Heart left ventricle (tissue), 16 donors: ENCODE measurements at places on chromosomes 1 and 21. TPM values are rescaled to one million over a fixed set of nuclear protein-coding genes. Genes with fewer than 3 reads are reported as not detected.
A peak's percentile ranks its signal among the peaks of the same experiment; 100 is the strongest.

The S100A16 gene
- total RNA-seq, result 44.0 TPM

The CRP gene
- 0.35 TPM for total RNA-seq

The CNTN2 gene
- total RNA-seq, result 0.27 TPM

The KCNE2 gene
- total RNA-seq, result not detected

The MXRA8 gene
- 20.0 TPM for total RNA-seq

The SERPINC1 gene
- total RNA-seq, result not detected

The VSIG8 gene
- not detected for total RNA-seq

The CEP104 gene
- total RNA-seq, result 39.4 TPM

The PIK3R3 gene
- 54.1 TPM for total RNA-seq

The CNR2 gene
- total RNA-seq, result 0.07 TPM

GRCh38 chr1:241870336-241870735, 22.3 kb downstream of the EXO1 start:
- DNase-seq, result no peak

- DNase-seq, result no peak
These were observed 90.7 kb upstream of the GCLM start for GRCh38 chr1:93999840-94000415.

DNA sequence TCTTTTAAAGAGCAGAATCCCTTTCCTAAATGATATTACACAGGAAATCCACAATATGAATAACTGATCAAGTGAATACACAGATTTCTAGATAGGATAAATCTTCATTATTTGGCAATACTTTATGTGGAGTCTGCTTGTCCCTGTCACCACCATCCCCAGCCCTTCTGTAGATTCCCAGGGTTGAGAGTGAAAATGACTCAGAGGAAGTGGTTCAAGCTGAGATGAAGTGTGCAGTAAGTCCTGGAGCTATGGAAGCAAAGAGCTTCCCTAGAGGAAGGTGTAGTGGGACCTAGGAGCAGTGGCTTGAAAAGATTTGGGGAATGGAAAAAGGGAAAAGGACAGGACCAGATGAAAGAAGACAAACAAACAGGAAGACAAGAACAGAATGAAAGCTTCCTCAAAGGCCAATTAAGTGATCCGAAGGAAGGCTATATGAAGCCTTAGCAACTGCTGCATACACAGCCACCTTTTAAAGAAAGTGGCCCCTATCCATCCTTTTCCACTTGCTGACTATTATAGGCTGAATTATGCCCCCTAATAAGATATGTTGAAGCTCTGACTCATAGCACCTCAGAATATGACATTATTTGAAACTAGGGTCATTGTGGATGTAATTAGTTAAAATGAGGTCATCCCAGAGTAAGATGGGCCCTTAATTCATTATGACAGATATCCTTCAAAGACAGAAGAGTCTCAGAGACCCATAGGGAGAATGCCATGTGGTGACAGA, 96.5 kb upstream of the CAMK1G start:
- no peak for DNase-seq

GRCh38 chr1:243230914-243231313, 24.2 kb downstream of the CEP170 start:
- DNase-seq, result no peak

- no peak for DNase-seq
These were observed 43.4 kb upstream of the SLC2A1 start for GRCh38 chr1:43002116-43002515.

GRCh38 chr1:214700437-214700836, 97.4 kb downstream of the CENPF start:
- no peak for DNase-seq

DNA sequence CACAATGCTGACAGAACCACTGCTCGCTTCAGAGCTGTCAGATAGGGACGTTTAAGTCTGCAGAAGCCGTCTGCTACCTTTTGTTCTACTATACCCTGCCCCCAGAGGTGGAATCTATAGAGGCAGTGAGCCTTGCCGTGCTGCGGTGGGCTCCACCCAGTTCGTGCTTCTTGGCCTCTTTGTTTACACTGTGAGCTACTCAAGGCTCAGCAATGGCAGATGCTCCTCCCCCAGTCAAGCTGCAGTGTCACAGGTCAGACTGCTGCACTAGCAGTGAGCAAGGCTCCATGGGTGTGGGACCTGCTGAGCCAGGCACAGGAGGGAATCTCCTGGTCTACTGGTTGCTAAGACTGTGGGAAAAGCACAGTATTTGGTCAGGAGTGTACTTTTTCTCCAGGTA, 47.1 kb downstream of the LEPR start:
- DNase-seq, result no peak

- peak; percentile 13 for DNase-seq
These were observed 130.7 kb downstream of the GIPC2 start for GRCh38 chr1:78176448-78176847.

DNA sequence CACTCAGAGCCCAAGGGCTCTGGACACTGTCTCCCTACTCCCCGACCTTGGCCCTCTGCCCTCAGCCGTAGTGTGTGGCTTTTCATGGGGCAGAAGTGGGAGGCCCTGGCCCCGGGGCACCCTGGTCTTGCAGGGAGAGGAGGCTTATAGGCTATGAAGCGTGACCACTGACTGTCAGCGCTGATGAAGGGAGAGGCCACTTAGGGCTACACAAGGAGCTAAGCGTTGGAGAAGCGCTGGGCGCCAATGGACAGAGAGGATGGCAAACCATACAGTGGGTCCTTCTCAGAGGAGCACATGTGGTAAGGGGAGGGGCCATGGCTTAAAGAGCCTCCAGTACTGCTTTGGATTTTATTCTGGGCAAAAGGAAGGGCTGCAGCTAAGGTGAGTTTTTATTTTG, 7.9 kb downstream of the CRABP2 start:
- no peak for DNase-seq

- DNase-seq, result no peak
These were observed 8.9 kb upstream of the RCAN3 start for GRCh38 chr1:24493785-24494184.

DNA sequence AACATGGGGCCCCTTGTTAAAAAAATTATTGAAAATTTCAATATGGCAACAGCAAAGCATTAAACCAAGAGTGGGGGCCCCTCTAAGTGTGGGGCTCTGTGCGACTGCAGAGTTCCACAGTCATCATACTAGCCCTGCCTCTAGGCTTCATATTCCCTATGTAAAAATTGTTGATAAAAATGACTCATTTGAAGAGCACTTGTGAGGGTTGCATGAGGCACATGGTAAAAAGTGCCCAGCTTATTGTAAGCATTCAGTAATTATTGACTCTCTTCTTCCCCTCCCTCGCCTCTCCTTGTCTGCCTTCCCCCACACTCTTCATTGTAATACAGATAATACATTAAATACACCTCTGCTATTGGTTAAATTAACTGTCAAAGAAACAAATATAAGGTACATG, 86.7 kb upstream of the PTBP2 start:
- DNase-seq, result no peak

DNA sequence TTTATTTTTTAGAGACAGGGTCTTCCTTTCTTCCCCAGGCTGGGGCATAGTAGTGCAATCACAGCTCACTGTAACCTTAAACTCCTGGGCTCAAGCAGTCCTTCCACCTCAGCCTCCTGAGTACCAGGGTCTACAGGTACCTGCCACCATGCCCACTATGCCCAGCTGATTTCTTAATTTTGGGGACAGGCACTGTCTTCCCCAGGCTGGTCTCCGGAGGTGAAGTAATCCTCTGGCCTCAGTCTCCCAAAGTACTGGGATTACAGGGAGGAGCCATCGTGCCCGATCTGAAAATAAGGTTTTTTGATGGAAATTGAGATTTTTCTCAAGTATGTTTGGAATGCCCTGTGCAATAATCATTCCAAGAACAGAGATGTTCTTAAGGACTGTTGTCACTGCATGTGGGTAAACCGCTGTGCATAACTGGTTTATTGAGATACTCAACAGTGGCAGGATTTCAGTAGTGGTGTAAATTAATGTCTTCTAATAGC, 934 bp upstream of the MSH4 start:
- DNase-seq, result no peak

- no peak for DNase-seq
These were observed 2.9 kb downstream of the QSOX1 start for GRCh38 chr1:180157576-180158057.

- DNase-seq, result peak; percentile 52
These were observed 138.0 kb upstream of the CD34 start for GRCh38 chr1:208048904-208049303.

DNA sequence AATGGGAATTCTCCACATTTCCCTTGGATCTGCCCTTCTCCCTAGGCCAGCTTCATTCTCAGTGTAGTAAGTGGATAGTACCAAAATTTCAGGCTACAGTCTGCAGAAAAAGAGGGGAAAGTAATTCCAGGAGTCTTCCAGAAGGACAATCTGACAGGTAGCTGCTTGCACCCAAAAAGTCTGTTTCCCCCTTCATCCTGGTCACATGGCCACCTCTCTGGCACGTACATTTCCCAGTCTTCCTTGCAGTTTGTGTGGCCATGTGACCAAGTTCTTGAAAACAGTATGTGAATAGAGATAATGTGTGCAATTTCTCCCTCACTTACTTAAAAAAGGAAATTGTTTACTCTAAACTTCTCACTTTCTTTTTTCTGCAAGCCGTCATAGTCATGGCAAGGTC, 14.6 kb upstream of the FMO4 start:
- DNase-seq, result no peak

- no peak for DNase-seq
These were observed 143.3 kb downstream of the RPS6KC1 start for GRCh38 chr1:213194383-213194782.

DNA sequence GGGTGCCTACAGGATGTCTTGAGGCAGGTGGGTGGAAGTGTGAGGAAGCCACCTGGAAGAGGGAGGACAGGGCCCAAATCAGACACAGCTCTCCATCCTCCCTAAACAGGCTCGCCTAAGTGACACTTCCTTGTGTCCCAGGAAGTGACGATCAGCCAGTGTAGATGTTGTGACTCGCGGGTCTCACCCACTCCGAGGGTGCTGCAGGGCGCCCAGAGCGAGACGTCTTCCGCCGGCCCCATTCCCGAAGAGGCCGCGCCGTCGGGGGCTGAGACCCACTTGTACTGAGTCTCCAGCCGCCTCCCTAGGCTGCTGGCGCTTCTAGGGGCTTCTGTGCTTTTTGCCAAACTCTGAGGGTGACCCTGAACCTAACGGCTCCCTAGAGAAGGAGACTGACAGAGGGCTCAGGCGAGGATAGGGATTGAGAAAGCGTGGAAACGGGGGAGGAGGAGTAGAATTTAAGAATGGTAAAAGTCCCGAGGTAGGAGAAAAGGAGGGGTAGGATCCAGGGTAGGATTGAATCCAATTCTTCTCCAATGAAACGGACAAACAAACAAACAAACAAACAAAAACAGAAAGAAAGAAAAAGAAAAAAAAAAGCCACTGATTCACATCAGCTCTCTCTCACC, 543 bp upstream of the MARK1 start:
- DNase-seq, result peak; percentile 62

- peak; percentile 66 for DNase-seq
These were observed 13.2 kb downstream of the MEGF6 start for GRCh38 chr1:3598051-3598491.

- no peak for DNase-seq
These were observed 632 bp downstream of the PEX19 start for GRCh38 chr1:160284220-160284781.

DNA sequence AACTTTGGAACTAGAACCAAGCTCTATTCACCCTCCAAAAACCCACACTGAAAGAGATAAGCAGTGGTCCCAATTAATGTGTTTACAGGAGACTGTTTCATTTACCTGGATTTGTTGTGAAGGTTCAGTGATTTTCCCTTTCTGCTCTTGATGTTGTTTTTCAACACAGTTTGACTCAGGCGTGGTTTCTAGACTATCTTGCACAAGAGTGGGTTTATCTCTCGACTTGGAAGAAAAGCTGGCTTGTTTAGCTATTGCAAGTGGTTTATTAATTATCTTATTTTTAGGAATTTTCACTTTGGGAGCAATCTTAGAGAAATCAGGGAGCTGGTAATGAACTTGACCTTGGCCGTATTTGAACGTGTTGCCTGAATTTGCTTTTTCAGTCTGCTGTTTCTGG, 5.3 kb downstream of the AKNAD1 start:
- no peak for DNase-seq

DNA sequence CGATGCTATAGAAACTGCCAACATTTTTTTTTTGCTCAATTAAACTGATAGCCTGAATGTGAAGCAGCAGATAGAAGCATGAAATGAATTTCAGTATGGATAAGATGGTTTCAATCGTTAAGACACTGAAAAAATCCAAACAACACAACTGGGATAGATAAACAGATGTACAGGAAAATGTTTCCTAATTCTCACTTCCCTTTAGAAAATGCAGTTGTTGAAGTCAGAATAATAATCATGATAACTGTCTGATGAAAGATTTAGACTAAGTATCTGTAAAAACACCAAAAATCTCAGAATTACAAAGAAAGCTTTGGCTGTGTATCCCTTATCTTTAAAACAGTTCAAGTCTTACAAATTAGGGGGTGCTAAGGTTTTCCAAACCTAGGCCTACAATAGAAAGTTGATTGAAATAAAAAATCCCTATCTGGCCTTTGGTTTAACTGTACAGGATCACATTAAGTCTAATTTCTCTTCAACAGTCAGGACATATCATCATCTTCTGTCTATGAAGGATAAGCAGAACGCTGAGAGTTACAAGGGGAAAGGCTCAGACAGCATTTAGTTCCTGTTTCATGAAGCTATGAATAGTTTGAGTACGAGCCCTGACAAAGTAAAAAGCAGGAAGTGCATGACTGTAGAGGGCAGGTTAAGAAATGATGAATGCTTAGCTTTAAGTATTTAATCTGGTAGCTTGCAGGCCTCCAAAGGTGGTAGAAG, 203.2 kb downstream of the APP start:
- no peak for DNase-seq

GRCh38 chr1:224759681-224760091, 143.6 kb downstream of the CNIH3 start:
- no peak for DNase-seq

- DNase-seq, result no peak
These were observed 70.0 kb upstream of the AJAP1 start for GRCh38 chr1:4584449-4584848.

DNA sequence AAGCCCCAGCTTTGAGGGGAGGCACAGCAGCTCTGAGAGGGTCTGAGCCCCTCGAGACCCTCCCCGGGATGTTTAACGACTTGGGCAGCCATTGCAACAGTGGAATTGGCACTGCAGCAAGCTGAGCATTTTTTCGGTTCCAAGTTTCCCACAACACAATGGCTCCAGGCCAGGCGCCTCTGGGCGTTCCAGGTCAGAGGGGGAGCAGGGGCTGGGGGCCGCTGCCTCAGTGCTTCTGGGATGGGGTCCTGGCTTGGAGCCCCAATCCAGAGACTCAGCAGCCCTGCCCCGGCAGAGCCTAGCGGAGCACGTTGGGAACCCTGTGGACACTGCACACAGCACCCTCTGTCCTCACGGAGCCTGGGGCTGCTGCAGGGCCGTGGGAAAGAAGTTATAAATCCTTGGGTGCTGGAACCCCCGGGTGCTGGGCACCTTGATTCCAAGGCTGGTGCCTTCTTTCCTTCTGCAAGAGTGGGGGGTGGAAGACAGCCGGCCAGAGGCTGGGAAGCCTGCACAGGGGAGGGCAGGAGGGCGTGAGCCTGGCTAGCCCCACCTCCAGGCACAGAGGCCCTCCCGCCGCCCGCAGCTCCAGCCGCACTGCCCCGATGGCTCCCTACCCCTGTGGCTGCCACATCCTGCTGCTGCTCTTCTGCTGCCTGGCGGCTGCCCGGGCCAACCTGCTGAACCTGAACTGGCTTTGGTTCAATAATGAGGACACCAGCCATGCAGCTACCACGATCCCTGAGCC, 50.1 kb downstream of the COL18A1 start:
- DNase-seq, result no peak

- no peak for DNase-seq
These were observed 56.8 kb downstream of the ACP6 start for GRCh38 chr1:147613506-147613905.
